ENCODE measurements at places on chromosomes 3 and 15.
A peak's percentile ranks its signal among the peaks of the same experiment; 100 is the strongest.

- DNase-seq: no peak
These were observed 43.5 kb downstream of the MYO9A start for GRCh38 chr15:72074335-72075060.

- DNase-seq: no peak
These were observed 60.6 kb downstream of the THRB start for GRCh38 chr3:24433838-24434591.

DNA sequence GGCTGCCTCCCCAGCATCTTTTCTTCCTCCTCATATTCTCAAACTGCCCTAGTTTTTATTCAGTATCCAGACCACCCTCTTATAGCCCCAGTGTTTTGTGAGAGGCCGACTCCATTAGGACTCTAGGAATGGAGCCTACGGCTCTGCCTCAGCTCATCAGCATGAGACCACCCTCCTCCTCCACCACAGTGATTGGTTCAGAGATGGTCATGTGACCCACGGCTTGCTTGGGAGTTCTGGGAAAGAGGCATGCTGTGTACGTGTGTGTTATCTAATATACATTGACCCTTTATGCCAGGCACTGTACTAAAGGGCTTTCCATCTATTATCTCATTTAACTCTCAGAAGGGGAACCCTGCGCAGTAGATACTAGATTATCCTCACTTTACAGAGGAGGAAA, 17.8 kb upstream of the CMTM7 start:
- DNase-seq: no peak

- DNase-seq: no peak
These were observed 281.6 kb downstream of the MBNL1 start for GRCh38 chr3:152550284-152550683.

GRCh38 chr3:169710619-169711018, 47.1 kb upstream of the MECOM start:
- DNase-seq: no peak

GRCh38 chr3:164488893-164489292, 589.4 kb downstream of the SI start:
- DNase-seq: no peak

GRCh38 chr15:60551147-60551780, 72.3 kb upstream of the ICE2 start:
- DNase-seq: no peak

DNA sequence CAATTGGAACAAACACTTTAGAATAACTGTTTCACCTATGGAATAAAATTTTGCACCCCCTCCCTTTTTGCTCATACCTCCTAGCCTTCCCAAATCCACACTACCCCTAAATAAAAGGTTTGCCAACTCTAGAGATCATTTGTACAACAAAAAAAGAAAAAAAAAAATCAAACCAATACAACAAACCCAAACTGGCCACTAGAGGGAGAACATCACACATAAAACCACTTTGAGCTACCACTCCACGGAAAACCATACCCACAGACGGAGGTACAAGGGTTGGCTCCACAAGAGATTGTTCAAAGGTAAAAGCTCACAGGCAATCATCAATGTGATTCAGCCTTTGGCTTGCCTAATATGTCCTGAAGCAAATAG, 47.6 kb downstream of the SETMAR start:
- DNase-seq: peak; percentile 60

GRCh38 chr3:57784089-57784735, 28.1 kb downstream of the SLMAP start:
- no peak for DNase-seq

GRCh38 chr3:58321791-58322190, 10.9 kb upstream of the PXK start:
- DNase-seq: no peak

DNA sequence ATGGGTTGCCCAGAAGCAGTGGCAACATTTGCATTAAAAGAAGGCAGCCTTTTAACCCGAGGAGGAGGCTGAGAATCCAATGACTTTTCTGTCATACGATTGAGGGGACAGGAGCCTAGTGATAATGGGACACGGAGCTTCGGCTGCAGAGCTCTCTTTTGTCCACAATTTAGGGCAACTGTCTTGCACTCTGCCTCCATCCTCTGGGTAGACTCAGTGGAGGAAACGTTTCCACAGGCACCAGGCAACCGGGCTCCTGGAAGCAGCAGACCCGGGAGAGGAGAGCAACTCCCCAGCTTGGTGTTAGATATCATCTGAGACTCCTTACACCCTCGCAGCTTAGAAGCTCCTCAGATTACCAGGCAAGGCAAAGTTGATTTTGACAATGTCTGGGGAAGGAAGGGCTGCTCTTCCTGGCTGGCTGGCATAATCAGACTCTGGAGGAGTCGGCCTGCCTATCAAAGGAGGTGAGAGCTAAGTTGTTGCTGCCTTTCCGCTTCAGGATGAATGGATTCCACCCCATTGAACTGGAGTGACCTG, 43.5 kb upstream of the RNU6-1 start:
- DNase-seq: no peak

DNA sequence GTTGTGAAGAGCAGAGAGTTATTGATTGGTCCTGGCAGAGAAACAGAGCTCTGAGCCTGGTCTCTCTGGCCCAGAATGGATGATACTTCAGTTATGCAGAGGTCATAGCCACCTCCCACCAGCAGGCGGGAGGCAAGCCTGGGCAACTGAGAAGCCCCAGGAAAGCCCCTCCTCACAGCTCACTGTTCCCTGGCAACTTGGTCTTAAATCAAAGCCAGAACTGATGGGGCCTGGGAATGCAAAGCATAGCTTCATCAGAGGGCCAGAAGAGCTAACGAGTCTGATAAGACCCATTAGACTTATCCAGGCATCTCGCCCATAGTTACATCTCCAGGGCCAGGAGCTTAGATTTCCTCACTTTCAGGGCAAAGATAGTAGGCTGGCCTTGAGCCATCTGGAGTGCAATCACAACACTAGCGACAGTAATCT, 5.5 kb upstream of the COLQ start:
- DNase-seq: no peak

DNA sequence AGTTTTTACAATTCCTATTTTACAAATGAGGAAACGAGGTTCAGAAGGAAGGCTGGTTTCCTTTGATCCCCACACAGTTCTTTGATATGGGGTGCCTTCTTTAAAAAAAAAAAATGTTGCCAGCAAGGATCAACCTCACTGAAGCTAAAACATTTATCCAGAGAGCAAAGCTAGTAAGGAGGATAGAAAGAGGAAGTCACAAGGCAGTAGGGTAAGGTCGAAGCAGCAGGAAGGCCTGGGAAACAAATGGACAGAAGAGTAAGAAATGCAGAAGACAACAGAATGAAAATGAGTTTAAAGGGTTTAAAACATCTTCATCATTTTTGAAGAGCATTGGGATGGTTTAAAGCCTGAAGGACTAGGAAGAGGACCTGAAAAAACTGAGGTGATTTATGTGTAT, 30.6 kb upstream of the CP start:
- DNase-seq: no peak

GRCh38 chr15:78170848-78171773, 21.9 kb downstream of the IDH3A start:
- peak; percentile 1 for DNase-seq

DNA sequence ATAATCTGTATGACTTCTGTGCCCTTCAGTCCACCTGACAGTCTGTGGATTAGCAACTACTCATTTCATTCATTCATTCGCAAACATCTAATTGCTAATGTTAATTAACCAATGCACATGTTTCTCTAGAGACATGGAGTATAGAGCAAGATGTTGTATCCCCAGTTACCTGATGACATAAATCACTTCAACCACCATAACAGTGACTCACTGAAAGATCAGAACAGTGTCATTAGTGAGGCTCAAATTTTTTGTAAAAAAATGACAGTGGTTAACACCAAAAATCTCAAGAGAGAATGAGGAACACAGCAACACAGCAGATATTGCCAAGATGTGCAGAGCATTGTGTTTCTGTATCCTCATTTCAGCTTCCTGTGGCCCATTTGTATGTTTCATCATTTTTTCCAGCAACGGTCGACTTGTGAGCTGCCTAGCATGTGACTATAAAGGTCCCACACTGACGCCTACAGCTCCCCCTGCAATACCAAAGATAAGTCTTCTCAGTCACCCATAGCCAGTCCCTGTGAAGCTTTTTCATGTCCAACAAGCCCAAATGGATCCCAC, 3.7 kb upstream of the PLD1 start:
- no peak for DNase-seq

DNA sequence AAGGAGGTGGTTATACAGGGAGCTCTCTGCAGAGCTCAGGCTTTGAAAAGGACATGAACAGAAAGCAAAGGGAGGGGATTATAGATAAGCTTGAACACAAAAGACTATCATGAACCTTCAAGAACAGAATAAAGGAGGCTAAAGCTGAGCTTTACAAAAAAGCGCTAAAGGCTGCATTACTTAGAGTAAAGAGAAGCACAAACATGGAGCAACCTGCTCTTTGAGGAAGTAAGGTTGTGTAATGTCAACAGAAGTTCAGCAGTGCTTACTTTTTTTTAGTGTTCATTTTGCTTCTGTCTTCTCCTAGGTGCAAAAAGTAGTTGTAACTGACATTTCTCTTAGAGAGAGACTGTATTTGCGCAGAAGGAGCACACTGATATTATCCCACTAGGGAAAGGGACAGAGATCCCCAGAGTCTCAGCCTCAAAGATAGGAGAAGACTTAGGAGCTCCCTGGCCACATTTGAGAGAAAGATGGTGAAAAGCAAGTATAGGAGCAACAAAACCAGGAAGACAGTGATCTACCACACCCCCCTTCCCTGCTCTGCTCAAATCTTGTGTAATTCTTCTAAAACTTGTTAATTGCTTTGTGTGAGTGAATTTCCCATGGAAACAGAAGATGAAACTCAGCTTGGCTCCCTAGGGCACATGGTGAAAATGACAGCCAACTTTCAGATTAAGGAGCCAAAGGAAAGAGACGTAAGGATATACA, 54.7 kb downstream of the QTRT2 start:
- DNase-seq: no peak

DNA sequence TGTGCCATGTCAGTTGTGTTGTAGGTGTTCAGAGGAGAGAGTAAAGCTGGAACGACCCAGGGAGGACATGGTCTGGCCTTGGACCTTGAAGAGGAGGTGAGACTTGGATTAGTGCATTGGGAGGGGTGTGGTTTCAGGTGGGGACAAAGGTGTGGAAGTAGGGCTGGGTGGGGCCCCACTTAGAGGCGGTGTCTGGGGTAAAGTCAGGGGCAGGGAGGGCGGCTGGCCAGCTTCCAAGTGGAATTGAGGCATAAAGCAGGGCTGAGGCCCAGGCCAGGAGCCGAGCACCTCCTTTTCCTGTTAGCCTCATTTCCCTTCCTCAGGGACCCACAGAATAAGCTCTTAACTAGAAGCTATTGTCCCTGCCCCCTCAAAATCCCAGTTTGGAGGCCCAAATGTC, 36.2 kb upstream of the FLNB start:
- DNase-seq: no peak

- no peak for DNase-seq
These were observed 37.2 kb downstream of the AADACL2 start for GRCh38 chr3:151770956-151771355.

DNA sequence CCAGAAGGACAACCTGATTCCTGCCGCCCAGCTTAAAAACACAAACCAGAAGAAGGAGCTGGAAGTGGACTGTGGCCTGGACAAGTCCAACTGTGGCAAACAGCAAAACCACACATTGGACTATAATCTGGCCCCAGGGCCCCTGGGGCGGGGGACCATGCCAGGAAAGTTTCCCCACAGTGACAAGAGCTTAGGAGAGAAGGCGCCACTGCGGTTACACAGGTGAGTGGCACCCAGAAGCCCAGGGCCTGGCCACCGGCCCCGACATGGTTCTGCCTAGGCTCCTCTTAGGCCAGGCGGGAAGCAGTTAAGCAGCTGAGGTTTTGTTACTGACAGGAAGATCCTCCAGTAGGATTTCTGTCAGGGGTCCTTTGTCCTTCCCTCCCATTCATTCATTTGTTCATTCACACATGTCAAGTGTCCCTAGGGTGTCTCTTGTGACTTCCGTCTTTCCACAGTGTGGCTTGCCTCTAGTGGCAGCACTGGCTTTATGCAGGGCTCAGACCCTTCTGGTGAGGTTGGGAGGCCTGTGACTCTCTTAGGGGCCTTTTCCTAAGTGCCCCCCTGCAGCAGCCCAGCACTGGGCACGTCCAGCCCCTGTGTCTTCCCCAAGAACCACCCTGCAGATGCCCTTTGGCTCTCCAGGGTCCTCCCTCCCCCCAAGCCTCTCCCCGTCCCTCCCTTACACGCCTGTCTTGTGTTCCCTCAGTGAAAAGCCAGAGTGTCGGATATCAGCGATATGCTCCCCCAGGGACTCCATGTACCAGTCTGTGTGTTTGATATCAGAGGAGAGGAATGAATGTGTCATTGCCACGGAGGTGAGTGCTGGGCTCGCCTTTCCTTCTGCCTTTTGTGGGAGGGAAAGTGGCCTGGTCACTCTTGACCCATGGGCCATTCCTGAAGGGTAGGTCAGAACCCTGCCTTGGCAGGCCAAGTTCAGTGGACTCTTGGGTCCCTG, 7.8 kb downstream of the DLL4 start:
- DNase-seq: no peak

GRCh38 chr15:89367485-89368451, 33.1 kb upstream of the POLG start:
- DNase-seq: no peak

DNA sequence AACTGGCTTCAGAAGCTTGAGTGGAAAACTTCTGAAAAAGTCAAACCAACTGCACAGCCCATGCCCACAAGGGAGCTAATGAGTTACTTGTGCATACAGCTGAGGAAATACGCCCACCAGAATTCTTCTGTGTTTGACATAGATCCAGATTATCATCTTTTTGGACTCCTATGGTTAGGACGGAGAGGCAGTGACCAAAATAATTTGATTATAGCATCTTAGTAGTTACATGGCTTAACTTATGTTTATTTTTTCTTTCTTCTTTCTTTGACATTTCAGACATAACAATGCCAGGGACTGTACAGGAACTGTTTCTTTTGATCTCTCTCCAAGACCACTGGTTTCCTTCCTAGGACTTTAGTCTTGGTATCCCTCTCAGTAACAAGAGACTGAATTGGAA, 246.1 kb upstream of the RASGRP1 start:
- no peak for DNase-seq

- no peak for DNase-seq
These were observed 46.0 kb downstream of the MFSD1 start for GRCh38 chr3:158847885-158848284.

- DNase-seq: no peak
These were observed 87.0 kb downstream of the FOXB1 start for GRCh38 chr15:60091157-60091556.

DNA sequence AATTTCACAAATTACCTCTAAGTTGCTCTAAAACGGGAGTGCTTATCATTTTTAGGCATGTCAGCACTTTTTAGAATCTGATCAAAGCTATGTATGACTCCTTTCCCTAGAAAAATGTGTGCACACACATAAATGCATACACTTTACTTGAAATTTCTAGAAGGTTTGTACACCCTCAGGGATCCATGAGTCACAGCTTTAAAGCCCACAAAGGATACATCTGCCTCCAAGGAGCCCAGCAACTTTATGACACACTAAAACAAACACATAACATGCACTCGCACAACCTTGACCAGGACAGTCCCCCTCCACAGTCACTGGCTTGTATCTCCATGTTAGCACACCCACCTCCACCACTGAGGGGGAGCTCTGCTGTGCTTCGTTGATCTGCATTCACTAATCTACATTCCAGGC, 722.0 kb upstream of the CFAP20DC start:
- DNase-seq: no peak
